ENCODE measurements at places on chromosomes 7 and 10.

- no peak for DNase-seq
Observed at GRCh38 chr7:65295409-65295808, 78.2 kb upstream of the ZNF92 start.

DNA sequence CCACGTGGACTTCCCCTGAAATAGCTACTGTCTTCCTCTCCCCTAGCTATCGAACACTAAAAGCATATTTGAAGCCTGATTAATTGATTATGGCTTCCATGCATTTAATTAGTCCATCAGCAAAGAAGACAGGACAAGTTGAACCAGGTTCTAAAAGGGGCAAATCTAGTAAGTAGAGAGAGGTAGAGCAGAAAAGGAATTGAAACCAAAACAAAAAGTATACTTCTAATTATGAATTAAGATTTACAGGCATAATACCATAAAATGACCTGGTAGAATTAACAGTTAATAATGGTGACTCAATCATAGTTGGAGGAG is 393 bp upstream of the DNAJC1 start:
- no peak for DNase-seq

- no peak for DNase-seq
Observed at GRCh38 chr7:620056-620455, 100.4 kb upstream of the PDGFA start.

DNA sequence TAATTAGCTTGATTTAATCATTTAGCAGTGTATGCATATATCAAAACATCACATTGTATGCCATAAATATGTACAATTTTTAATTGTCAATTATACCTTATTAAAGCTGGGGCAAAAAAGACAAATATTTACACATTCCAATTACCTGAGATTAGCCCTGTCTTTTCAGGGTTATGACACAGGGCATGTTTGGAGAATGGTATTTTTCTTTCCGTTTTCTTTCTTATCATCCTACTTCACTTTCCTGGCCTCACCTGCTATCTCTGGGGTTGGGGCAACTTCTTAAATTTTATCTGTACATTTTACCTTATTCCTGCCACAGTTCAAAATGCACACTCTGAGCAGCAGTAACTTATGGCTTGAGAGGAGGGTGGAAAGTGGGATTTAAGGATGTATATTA is 285.9 kb downstream of the DOCK4 start:
- DNase-seq = no peak

- DNase-seq = no peak
Observed at GRCh38 chr7:57404343-57404966, 45.5 kb upstream of the ZNF716 start.

DNA sequence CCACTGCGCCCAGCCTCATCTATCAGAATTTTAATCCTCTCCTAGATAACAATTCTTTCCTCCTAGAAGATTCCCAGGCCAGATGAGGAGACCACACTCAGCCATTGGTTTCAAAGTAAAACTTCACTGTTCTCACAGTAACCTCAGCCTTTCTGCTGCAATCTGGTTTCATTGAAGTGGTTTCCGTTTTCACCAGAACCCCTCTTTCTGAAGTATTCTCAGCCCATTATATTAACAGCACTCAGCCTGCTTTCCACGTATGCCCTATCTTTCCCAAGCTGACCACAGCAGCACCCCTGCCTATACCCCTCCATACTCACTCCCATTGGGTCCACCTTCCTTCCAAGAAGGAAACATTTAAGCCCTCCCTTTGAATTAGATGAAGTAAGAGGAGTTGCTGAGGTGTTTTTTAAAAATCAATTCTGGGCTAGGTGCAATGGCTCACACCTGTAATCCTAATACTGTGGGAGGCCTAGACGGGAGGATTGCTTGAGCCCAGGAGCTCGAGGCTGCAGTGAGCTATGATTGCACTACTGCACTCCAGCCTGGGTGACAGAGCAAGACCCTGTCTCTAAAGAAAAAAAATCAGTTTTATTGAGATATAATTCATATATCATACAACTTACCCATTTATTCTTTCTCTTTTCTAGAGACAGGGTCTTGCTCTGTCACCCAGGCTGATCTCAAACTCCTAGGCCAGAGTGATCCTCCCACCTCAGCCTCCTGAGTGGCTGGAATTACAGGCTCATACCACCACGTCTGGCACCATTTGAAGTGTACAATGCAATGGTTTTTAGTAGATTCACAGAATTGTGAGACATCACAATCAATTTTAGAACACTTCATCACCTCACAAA is 11.3 kb downstream of the PLAU start:
- no peak for DNase-seq

DNA sequence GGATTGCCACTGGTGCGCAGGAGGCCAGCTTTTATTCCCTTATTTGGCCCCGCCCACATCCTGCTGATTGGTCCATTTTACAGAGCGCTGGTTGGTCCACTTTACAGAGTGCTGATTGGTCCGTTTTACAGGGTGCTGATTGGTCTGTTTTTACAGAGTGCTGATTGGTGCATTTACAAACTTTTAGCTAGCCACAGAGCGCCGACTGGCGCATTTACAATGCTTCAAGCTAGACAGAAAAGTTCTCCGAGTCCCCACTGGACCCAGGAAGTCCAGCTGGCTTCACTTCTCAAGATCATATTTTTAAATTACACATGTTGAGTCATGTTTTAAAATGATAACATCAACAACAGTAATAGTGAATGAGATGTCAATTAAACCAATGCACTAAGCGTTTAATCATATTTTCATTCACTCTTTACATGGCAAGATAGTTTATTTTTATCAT is 128.3 kb downstream of the CUBN start:
- no peak for DNase-seq

DNA sequence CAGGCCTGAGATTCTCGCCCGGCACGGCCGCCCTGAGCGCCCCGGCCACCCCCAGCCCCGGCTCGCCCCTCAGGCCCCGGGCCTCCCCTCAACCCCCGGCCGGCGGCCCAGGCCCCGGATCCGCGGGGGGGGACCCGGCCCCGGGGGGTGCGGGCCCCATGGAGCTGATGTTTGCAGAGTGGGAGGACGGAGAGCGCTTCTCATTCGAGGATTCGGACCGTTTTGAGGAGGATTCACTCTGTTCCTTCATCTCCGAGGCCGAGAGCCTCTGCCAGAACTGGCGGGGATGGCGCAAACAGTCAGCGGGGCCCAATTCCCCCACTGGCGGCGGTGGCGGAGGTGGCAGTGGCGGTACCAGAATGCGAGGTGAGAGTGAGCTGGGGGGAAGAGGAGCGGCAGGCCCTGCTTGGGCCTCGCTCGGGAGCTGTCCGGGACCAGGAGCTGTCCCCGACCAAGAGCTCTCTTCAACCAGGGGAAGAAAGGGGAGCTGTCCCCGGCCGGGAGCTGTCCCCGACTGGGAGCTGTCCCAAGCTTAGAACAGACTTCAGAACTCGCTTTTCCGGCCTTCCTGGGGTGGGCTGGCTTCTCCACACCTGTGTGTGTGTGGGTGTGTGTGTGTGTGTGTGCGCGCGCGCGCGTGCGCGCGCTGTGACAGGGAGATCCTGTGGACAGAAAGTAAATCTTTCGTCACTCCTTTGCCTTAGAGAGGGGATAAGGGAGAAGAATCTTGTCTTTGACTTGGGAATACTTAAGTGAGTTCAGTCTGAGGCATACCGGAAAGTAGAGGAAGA is 510 bp downstream of the ZSWIM8 start:
- DNase-seq = no peak

DNA sequence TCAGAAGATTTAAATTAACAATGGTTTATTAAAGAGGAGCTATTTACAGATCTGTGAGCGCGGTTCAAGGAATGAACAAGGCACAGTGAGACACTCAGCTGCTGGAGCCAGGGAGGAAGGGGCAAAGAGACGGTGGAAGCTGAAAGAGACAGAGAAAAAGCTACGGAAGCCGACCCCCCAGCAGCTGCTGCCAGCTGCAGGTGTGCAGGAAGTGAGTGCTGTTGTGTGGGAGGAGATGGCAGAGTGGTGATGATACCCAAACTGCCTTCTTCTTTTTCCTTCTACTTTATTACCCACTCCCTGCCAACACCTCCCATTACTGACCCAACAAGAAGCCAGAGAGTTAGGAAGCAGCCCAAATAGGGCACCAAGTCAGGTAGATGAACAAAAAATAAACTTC is 41.9 kb upstream of the MBL2 start:
- no peak for DNase-seq

DNA sequence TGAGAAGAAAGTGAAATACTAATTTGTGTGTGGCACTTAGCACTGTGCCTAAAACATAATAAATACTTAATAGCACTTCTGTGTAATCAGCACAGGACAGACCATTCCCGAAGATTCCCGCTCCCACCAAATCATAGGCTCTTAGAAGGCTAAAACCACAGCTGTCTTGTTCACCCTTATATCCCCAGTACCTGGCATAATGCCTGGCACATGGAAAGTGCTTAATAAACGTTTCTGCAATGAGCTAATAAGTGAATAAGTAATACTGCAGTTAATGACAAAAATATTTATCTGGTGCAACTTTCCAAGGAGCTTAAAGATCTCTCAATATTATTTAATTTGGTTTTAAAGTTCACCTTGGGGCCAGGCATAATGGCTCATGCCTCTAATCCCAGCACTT is 43.2 kb downstream of the MTURN start:
- no peak for DNase-seq

DNA sequence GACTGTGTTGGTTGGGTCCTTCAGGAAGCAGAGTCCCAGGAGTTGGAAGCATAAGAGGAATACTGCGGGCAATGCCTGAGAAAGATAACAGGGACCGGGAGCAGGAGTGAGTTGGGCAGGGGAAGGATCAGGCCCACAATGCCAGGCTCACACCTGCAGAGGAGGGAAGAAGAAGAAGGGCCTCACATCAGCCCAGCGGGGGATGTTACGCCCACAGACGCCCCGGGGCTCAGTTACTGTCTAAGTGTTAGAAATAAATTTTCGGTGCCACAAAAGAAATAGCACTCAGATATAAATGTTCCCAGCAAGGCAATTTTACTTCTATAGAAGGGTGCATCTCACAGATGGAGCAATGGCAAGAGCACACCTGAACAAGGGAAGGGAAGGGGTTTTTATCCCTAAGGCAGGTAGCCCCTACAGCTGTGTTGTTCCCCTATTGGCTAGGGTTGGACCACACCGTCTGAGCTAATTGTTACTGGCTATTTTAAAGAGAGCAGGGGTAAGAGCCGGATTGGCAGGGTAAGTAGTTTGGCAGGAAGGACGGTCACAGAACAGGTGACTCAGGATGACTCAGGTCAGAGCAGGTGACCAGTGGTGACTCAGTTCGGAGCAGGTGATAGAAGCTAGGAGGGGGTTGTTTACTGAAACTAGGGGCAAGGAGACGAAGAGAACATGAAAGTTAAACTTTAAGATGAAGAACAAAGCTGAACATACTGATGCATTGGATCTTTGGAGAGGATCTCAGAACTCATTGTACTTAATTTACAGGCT is at the start of gene NOS3:
NOS3 (plus strand) TSS at position 602 of the 771 bp plus-strand sequence. CDS start 2,787 bp downstream, outside the sequence.
- no peak for DNase-seq

DNA sequence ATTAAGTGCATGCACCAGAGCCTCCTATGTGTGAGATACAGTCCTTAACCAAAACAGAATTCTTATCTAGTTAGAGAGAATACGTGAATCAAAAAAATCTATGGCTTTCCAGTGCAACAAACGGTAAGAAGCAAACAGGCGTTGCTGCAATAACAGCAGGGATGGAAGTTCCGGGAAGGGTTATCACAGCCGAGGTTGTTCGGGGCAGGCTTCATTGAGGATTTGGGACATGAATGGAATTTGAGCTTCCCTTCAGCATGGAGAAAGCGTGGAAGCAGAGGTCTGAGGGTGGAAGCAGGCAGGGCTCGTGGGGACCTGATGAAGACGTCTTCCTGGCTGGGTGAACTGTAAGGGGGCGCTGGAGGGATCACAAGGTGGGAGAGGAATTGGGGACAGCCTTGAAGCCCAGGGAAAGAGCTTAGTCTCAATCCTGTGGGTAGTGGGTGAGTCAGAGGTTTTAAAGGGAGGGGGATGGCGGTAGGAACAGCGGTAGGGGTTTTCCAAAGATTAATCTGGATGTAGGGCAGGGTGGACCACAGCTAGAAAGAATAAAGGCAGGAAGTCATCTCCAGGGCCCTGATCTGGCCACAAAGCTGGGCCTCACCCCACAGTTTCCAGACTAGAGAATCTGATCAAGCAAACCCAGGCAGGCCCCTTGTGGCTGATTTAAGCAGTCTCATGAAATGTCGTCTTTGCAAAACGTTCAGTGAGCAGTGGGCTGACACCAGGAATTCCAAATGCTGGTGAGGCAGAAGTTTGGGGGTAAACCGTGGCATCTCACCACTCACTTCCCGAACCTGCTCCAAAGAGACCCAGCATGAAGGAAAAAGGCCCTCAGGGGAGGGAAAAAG is 65.1 kb downstream of the CALML3 start:
- DNase-seq = no peak

GRCh38 chr10:122445469-122445868 is 9.0 kb upstream of the ARMS2 start:
- no peak for DNase-seq

GRCh38 chr10:125060826-125061556 is 99.4 kb downstream of the CTBP2 start:
- DNase-seq = no peak

GRCh38 chr7:156494960-156495359 is 145.6 kb upstream of the RNF32 start:
- no peak for DNase-seq

GRCh38 chr7:108037140-108037539 is 34.2 kb upstream of the LAMB1 start:
- DNase-seq = no peak

GRCh38 chr10:34286136-34286739 is 528.9 kb downstream of the PARD3 start:
- DNase-seq = no peak

- DNase-seq = no peak
Observed at GRCh38 chr7:144518360-144518759, 114.9 kb upstream of the NOBOX start.

DNA sequence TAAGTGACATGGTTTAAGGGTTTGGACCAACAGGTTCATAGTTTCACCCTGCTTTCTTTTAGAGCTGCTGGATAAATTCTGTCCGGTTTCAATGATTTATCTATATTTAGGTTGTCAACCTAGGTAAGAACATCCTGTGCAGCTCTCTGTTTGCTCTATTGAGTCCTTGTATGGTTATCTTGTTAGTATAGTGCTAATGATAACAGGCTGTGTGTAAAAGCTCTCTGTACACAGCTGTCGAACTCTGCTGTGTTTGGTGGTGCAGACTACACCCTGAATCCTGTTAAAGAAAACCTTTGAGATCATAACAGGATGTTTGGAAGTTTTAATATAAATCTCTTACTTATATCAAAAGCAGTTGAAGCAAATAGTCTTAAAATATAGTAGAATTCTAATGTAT is 219.2 kb downstream of the SDK1 start:
- DNase-seq = no peak

GRCh38 chr10:119135513-119135881 is 30.0 kb downstream of the SFXN4 start:
- no peak for DNase-seq

Measured in cortex of kidney (tissue), 1 donor.